ENCODE measurements at places on chromosomes 2 and 18.
A peak's percentile ranks its signal among the peaks of the same experiment; 100 is the strongest.

- DNase-seq: no peak
These were observed 566 bp upstream of the MRPS5 start for GRCh38 chr2:95122197-95122551.

DNA sequence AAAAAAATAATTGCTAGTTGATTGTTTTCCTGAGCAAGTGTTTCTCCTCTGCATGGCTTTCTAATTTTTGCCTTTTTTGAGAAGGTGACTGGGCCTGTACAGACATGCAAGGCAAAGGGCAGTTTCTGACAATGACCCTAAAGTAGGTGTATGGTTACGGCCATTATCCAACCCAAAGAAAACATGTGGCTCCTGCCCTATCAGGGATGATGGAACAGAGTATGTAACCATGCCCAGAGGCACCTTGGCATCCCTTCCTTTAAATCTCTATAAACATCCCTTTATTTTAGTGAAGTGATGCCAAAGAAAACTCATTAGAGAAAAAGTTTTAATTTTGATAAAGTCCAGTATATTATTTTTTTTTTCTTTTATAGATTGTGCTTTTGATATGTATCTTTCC lies 217.5 kb downstream of the LPIN1 start:
- no peak for DNase-seq

GRCh38 chr2:189540551-189540950 lies 40.0 kb downstream of the SLC40A1 start:
- no peak for DNase-seq

DNA sequence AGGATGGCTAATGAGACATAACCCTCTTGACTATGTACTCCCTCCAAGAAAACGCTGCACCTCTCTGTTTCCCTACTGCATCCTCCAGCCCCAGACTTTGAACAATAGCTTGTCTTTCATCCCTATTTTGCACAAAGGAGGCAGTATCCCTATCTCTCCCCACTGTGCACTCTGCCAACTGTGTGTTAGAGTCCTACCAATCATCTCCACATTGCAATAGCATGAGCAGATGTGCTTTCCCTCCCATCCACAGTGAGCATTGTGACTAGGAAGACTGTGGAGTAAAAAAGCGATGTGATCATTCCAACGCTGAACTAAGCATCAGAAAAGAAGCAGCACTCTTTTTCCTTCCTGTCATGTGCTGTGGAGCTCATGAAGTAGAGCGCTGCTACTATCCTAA lies 206.3 kb upstream of the GULP1 start:
- no peak for DNase-seq

GRCh38 chr18:52426041-52426440 lies 86.0 kb downstream of the DCC start:
- DNase-seq: no peak

- DNase-seq: no peak
These were observed 69.9 kb downstream of the GLI2 start for GRCh38 chr2:120805602-120806001.

- no peak for DNase-seq
These were observed 61.0 kb upstream of the VPS54 start for GRCh38 chr2:64080179-64080578.

DNA sequence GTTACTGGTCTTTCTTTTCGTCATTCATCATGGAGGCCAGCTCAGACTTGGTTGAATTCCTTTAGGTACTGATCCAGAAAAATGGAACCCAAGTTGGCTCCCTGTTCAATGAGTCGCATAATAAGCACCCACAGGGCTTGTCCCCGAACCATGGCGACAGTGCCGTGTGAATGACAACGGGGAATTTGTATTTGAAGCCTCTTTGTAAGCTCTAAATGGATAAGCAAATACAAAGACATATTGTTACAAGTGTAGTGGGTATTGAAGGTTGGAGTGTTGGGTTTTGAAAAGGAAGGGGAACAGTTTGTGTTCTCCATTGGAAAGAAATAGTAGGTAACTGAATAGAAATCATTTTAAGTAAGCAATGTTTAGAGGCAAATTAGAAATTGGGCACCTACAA lies 288.9 kb downstream of the SLC4A3 start:
- DNase-seq: no peak

GRCh38 chr2:140041811-140042210 lies 1261.6 kb upstream of the NXPH2 start:
- no peak for DNase-seq

DNA sequence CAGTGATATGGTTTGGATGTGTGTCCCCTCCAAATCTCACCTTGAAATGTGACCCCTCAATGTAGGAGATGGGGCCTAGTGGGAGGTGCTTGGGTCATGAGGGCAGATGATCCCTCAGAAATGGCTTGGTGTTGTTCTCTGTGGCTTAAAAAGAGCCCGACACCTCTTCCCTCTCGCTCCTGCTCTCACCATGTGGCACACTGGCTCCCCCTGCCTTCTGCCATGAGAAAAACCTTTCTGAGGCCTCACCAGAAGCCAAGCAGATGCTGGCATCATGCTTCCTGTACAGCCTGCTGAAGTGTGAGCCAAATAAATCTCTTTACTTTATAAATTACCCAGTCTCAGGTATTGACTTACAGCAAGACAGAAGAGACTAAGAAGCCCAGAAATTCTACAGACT lies 357.1 kb downstream of the NRXN1 start:
- no peak for DNase-seq

GRCh38 chr2:121558329-121558728 lies 27.6 kb downstream of the RNU4ATAC start:
- DNase-seq: no peak

DNA sequence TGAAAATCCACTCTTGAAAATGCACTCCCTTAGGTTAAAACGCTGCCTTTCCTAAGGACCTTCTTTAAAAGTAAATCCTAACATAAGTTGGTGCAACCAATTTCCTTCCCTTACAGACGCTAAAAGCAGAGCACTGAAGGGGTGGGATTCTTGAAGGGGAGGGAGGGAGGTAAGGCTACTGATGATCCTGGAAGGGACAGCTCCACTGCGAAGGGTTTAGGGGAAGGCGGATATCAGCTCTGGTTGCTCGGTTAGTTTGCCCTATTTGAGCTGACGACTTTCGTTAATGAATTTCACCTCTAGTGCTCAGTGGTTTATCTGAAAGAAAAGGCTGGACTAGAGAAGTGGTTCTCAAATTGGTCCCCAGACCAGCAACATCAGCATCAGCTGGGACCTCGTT lies 49.7 kb upstream of the SIGLEC15 start:
- no peak for DNase-seq

GRCh38 chr2:222064286-222064685 lies 234.5 kb downstream of the PAX3 start:
- DNase-seq: no peak

- DNase-seq: peak; percentile 39
These were observed 19.6 kb downstream of the UGP2 start for GRCh38 chr2:63861220-63861822.

DNA sequence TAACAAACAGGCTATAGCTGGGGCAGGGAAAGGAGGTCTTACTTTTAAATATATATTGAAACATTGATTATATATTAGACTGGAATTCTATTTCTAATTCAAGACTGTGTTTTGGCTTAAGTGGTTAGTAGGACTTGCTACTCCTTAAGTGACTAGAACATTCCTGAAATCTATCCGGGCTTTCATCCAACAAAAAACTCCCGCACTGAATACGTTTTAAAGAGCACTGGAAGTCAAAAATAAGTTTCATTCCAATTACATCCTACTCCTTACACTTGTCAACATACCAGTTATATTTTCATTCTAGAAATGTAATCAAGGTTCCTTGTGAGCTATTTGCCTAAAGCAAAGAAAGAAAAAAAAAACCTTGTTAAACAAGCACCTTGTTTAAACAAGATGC lies 204.6 kb downstream of the SP3 start:
- no peak for DNase-seq

GRCh38 chr18:50201476-50202018 lies 6.6 kb upstream of the MYO5B start:
- no peak for DNase-seq

- DNase-seq: no peak
These were observed 515.7 kb downstream of the DCDC2C start for GRCh38 chr2:4219101-4219500.

GRCh38 chr2:37326285-37326684 lies 1.7 kb upstream of the PRKD3 start:
- no peak for DNase-seq

DNA sequence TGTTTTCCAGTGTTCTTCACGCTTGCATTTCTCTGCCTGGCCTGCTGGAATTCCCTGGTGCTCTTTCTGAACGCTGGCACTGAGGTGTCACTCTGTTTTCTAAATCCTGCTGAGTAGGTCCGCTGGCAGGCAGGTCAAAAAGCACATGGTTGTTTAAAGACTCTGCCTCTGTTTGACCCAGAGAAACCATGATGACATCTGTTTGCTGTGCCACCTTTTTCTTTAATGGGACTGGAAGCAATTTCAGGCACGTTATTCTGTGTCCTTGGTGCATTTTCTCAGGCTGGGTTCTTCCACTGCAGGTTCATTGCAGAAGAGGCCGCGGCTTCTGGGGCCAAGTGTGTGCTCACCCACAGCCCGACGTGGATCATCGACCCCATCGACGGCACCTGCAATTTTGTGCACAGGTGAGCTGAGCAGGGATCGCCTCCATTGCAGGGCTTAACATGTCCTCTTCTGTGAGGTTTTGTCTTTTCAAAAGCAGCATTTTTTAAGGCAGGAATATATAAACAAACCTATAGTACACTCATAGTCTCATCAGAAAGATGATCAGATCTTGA lies 28.4 kb downstream of the IMPA2 start:
- DNase-seq: peak; percentile 17

DNA sequence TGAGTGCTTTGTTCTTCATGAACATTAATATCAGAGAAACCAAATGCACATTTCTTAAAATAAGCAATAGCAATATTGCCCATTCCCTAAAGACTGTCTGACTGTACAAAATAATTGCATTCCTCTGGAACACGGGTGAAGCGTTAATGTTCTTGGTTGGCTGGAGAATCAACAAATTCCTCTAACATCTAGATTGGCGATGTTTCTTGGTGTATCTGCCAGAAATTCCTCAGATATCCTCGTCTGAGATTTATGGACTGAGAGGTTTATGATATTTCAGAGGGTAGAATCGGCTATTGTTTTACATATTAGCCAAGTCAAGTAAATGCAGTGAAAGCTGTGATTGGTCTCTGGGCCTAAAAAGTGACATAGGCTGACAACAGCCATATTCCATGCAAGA lies 27.1 kb upstream of the SPTBN1 start:
- DNase-seq: no peak

GRCh38 chr2:237319086-237319820 lies 94.7 kb downstream of the COL6A3 start:
- no peak for DNase-seq

DNA sequence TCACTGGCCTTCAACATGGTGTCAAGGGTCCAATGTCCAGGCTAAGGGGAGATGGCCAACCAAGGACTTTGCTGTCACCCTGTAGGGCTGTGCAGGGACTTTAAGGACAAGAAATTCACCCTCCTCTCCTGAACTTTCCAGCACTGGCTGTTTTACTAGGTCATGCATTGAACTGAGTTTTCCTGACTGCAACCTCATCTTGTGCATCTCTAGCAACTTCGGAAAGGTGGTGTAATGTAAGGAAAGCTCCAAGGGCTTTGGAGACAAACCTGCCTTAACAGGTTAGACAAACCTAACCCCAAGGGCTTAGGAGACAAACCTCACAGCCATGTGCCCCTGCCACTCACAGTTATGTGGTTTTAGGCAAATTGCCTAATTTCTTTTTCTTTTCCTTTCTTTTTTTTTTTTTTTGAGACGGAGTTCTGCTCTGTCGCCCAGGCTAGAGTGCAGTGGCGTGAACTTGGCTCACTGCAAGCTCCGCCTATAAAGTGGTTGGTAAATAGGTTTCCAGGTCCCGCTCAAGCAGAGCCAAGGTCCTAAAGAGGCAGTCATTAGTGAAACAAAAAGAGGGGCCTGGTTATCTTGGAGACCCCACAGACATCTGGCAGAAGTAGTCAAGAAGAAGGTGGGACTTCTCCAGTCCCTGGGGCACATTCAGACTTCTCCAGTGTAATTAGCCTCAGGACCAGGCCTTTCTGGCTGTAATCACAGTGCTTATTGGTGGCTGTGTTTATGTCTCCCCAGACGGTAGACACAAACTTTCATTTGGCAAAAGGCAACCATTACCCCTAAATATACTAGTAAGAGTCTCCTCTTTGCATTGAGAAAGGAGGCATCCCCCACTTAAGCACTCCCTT lies 37.6 kb upstream of the PMAIP1 start:
- DNase-seq: no peak

- DNase-seq: peak; percentile 77
These were observed 184.3 kb downstream of the SH3BP4 start for GRCh38 chr2:235135990-235136561.

GRCh38 chr2:217527590-217528202 lies 475.1 kb downstream of the TNS1 start:
- no peak for DNase-seq

- DNase-seq: no peak
These were observed 27.1 kb downstream of the SRBD1 start for GRCh38 chr2:45583977-45584376.

- peak; percentile 6 for DNase-seq
These were observed 14.1 kb upstream of the GPC1 start for GRCh38 chr2:240421381-240421780.

GRCh38 chr2:149832324-149832723 lies 244.7 kb upstream of the MMADHC start:
- DNase-seq: no peak

GRCh38 chr2:58502931-58503330 lies 261.8 kb upstream of the FANCL start:
- DNase-seq: no peak

DNA sequence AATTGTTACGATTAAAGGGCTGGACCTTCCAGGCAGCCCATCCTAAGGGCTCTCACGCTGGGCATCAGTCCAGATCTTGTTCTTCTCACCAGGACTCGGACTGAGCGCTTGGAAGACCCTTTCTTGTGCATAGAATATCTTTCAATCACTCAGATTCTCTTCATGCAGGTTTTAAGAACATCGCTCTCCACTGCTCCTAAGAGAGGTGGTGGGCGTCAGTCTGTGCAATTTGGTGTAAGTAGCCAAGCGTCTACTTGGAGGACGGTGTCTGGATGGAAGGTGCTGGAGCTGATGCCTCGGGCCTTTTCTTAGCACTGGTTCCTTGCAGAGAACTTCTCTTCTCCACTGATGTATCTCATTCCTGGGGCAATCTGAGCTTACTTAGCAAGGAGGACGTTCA lies 68.7 kb downstream of the ASB1 start:
- no peak for DNase-seq

DNA sequence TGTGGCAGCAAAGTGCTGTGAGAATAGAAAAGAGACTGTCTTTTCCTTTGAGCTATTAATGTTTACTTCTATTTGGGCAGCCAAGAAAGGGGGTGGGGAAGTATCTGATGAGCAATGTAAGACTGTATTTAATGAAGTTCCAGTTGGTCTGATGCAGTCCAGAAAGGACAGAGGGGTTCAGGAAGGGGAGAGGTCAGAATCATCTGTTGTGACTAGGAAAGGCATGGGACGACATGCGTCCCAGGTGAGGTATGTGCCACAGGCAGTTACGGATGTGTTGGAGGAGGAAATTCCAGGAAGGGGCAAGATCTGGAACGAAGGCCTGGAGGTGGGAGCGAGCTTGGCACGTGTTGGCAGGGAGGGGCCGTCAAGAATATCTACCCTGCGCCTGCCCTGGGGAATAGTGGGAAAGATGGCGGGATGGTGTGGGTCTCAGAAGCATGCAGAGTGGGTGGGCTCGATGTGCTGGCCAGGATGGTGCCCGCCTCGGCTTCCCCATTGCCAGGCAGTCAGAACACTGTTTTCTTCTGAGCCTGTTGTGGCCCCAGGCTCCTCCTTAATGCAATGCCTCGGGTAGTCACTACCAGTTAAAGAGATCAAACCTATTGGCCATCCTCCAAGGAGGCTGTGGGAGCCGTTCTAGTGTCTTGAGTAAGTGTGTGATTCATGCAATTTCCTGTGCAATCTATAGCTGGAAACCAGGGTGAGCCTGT lies 57.8 kb upstream of the TXNDC2 start:
- no peak for DNase-seq

GRCh38 chr2:156625360-156626170 lies 189.4 kb downstream of the GPD2 start:
- no peak for DNase-seq
